ACHN (cell line): ENCODE measurements at places on chromosomes 3 and 15.

DNA sequence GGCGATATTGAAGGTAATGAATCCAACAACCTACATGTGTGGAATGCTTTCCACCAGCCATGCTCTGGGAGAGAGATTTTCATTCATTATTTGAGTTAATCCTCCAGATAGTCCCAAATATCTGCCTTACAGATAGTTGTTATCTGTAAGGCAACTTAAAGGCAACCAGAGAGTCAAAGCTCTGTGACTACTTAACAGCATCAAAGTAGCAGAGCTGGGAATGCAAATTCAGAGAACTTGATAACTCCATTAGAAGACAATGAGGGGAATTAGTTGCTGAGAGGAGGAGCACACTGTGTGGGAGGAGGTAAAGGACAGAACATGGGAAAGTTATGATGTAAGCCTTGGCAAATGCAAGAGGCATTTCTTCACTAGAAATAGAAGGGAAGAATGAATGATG is 10.5 kb upstream of the CRBN start:
- DNase-seq, result no peak

DNA sequence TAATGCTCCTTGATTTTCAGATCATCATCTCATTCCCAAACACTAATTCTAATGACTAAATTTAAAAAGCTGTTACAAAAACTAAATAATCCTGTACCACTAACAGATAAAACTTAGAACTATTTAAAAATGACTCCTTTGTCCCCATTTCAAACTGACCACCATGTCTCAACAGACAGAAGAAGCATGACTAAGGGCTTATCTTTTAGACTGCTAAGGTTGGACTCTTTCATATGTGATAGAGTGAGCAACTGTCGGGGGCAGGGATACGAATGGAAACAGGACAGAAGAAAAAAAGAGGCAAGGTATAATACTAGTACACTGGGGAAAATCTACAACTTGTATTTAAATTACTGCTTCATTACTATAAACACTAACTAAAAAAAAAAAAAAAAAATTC is 23.3 kb downstream of the SNX4 start:
- DNase-seq, result no peak

DNA sequence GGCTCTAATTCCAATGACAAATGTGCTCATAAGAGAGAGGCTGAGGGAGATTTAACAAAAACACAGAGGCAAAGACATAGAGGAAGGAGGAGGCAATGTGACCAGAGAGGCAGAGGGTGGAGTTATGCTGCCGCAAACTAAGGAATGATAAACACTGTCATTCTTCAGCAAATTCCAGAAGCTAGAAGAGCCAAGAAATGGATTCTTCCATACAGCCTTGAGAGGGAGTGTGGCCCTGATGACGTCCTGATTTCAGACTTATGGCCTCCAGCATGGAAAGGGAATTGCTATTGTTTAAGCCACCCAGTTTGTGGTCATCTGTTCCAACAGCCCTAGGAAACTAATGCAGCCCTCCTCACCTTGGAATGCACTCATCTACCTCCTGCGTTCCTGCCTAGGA is 30.5 kb downstream of the CD47 start:
- no peak for DNase-seq

DNA sequence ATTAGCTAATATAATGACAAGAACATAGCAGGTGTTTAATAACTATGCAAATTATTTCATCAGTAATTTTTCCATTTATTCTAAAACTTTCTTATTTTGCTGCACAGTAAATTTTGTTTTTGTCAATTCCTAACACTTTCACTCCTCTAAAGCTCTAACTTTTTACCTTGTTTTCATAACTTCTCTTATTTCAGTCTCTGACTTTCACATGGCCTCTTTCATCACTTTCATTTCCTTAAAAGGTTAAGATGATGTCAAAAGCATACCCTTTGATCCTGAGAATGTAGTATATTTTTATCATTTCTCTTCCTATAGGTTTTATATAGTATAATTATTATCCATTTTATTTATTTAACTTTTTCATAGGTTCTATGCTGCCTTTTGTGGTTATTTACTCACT is 1325.8 kb upstream of the ALCAM start:
- no peak for DNase-seq

- DNase-seq, result no peak
These were observed 540.5 kb downstream of the PLOD2 start for GRCh38 chr3:145620486-145620885.

DNA sequence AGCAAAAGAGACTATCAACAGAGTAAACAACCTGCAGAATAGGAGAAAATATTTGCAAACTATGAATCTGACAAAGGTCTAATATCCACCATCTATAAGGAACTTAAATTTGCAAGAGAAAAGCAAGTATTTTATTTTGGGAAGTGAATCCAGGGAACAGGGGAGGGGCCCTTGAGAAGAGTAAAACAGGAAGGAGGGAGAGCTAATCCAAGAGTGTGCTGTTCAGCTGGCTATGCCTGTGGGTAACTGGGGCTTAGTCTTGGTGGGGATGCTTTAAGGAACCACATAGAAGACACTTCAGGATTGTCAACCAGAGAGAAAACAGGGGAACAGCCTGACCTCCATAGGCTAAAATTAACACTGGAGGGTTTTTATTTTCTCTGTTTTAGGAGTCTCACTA is 3.9 kb upstream of the HHLA2 start:
- DNase-seq, result no peak

DNA sequence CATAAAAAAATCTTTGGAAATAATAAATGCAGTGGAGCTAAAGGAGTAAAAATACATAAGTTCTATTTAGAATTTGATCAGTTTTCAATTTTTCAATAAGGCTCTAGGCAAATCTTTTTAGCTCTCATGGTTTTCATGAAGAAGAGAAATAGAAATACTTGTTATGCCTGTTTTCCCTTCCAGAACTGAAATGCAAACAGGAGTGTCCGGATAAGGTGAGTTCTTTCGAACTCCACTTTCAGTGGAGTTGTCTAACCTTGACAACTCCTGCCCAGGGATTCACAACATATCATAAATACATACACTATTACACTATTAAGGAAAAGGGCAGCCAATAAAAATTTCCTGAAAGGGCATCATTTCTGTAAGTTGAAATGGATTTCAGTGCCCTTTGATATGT is 216.4 kb upstream of the SLC2A2 start:
- DNase-seq, result no peak

GRCh38 chr3:94525043-94525442 is 462.2 kb downstream of the NSUN3 start:
- DNase-seq, result no peak

DNA sequence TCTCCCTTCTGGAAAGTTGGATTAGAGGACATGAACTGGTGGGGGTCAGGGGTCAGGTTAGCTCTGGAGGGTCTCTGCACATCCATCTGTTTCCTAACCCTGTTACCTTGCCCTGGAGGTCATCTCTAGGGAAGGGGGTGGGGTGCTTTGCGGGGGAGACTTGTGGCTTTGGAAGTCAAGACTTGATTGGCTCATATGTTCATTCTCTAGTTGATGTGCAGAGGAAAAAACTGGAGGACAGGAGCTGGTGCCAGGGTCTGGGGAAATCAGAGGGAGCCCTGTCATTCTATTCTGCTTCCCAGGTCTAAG is 42.9 kb upstream of the ROPN1 start:
- DNase-seq, result no peak

DNA sequence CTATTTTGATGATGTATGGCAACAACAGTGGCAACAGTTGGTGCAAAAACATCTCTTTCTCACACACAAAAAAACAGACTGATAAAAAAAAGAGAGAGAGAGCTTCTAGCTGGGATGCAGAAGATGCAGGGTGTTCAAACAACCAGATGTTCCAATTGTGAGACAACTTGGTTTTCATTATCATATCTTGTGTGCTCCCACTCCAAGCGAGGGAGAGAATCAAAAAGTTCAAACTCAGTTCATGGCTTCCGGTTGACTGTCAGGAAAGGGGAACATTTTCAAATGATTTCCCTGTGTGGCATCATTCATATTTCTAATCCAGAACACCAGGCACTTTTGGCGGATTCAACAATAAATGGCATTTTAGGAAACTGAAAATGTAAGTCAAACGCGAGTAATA is 72.1 kb downstream of the RSL24D1 start:
- DNase-seq, result no peak

- no peak for DNase-seq
These were observed 11.6 kb upstream of the EPHB3 start for GRCh38 chr3:184549796-184550577.

GRCh38 chr15:40558952-40559742 is 5.7 kb downstream of the CCDC32 start:
- DNase-seq, result no peak

- DNase-seq, result no peak
These were observed 65.0 kb downstream of the SMARCC1 start for GRCh38 chr3:47716656-47717055.

- DNase-seq, result no peak
These were observed at the start of gene EFHB for GRCh38 chr3:19934098-19934566. EFHB (minus strand) TSS chr3:19934217; CDS start chr3:19934018, 199 bp downstream.

GRCh38 chr3:52798376-52798977 is 3.9 kb downstream of the ITIH3 start:
- no peak for DNase-seq

- DNase-seq, result no peak
These were observed 131.0 kb upstream of the CBLB start for GRCh38 chr3:105999856-106000255.

GRCh38 chr3:159322322-159322939 is 520.6 kb downstream of the MFSD1 start:
- DNase-seq, result peak; percentile 18

- DNase-seq, result no peak
These were observed 85.8 kb upstream of the CACNA2D3 start for GRCh38 chr3:54036543-54036942.

DNA sequence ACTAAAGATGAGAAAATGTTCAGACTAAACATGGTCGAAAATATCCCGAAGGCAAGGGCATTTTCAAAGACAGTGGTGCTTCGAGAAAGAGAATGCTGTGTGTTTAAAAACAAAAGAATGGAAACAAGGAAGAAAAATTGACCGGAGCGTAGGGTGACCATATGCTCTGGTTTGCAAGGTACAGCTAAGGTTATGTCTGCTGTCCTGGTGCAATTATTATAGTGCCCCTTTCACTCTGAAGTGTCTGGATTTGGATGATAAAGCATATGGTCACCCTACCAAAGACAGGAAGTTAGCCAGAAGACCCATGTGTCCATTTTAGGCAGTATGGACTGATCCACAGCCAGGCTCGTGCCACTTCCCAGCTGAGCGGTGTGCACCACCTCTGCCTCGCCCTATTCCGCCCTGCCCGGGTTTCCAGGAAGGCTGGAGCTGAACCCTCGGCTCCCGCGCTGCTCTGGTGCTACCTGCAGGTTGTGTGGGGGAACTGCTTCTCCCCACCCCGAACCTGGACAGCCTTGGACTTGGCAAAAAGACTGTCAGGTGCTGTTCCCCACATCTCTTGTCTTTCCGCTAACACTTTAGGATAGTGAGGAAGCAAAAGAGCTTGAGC is 25.2 kb downstream of the GOLGA6D start:
- peak; percentile 46 for DNase-seq

DNA sequence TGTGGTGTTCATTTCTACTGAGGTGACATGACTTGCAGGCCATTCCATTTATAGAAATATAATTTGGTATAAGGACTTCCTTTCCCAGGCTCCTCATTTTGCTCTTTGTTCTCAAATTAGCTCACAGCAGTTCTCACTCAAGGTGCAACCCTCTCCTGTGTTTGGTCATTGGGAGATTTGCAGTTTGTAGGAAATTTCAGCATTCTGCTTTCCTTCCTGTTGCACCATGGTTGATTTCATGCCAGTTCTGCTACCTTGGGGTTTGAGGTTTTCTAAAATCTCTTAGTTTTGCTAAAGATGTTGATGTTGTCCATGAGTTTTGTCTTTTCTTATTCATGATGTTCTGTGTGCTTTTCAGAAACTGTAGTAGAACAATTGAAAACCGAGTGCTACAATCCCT is 65.7 kb upstream of the PROK2 start:
- no peak for DNase-seq

GRCh38 chr3:154758109-154758868 is 321.8 kb upstream of the MME start:
- peak; percentile 31 for DNase-seq

GRCh38 chr3:133387341-133387740 is 12.5 kb upstream of the BFSP2 start:
- DNase-seq, result no peak

- DNase-seq, result no peak
These were observed 8.9 kb downstream of the ABHD17C start for GRCh38 chr15:80703965-80704364.

GRCh38 chr3:132911741-132912415 is 126.3 kb upstream of the TMEM108 start:
- no peak for DNase-seq

GRCh38 chr3:176967522-176967921 is 229.8 kb downstream of the TBL1XR1 start:
- DNase-seq, result no peak

DNA sequence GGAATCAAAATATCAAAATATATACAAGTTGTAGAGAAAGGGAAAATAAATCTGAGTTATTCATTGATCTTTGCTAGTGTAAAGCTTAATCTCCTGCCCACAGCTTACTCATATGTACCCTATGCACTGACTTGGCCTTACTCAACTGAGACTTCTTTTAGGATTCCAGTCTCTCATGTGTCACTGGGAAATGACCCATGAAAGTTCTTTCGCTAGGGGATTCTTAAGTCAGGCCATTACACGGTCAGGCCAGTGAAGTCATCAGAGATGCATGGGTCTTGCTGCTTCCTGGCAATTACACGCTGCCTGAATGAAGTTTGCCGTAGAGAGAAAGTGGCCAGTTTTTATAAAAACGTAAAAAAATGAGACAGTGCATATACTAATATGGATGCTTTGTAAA is 20.7 kb upstream of the LPP start:
- peak; percentile 86 for DNase-seq

DNA sequence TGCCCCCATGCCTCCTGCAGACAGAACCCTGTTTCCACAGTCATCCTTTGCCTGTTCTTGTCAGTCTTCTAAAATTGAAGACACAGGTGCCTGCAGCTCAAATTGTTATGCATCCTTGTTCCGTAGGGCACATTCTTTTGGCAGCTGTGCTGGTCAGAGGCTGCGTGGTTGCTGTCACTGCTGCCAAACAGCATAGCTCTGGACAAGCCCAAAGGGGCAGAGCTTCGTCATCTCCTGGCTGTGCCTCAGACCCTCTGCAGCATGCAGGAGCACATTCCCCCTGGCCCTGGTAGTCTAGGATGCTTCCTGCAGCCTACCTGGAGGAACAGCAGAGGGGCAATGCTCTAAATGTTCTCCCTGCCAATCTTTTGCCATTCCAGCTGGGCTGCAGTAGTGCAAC is 2.1 kb upstream of the FBXL22 start:
- DNase-seq, result no peak

DNA sequence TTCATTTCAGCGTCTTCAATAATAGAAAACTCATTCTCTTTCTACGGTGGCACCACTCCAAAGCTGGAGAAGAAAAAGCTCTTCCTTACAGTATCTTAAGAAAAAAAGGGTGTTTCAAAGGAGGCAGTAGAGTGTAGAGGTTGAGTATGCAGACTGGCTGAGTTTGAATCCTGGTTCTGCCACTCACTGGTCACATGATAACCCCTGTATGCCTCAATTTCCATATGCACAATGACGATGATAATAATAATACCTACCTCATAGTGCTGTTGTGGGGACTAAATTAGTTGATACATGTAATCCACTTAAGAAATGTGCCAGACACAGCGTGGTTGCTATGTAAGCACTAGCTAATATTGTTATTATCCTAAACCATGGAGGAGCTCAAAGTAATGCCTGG is 4.5 kb downstream of the ANP32A start:
- no peak for DNase-seq

GRCh38 chr3:49763981-49764380 is 22.4 kb downstream of the IP6K1 start:
- DNase-seq, result no peak
